ENCODE measurements at places on chromosomes 5 and 9.

DNA sequence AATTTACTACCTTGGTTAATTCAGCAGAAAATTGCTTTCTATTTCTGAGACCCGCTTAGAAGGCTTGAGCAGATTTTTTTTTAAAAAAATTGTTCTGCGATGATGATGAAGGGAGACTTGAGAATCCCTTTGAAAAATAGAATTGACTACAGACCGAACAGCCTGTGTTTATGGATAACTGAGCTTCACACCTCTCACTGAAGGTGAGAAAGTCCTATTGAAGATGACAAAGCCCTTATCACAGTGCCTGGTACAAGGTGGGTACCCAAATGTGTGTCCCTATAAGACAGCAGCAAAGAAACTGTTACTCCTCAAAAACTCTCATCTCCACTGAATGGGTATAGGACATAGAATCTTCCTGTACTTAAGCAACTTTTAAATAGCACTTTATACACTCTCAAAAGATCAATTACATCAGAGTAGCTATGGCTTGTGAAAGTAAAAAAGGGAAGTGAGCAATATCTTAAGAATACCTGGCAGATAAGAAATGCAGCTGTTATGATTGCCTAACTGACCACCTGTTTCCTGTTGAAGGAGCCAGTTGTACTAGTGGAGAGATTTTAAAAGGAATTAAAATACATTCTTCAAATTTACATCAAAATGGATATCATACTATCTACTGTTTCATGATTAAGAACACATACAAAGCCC lies 419.7 kb downstream of the CHSY3 start:
- DNase-seq: no peak

GRCh38 chr5:10476878-10477277 lies 35.2 kb downstream of the ROPN1L start:
- no peak for DNase-seq

- DNase-seq: no peak
Measured at GRCh38 chr9:114084282-114085073, 6.4 kb upstream of the AMBP start.

- DNase-seq: no peak
Measured at GRCh38 chr5:61790678-61791077, 458.6 kb downstream of the ZSWIM6 start.

DNA sequence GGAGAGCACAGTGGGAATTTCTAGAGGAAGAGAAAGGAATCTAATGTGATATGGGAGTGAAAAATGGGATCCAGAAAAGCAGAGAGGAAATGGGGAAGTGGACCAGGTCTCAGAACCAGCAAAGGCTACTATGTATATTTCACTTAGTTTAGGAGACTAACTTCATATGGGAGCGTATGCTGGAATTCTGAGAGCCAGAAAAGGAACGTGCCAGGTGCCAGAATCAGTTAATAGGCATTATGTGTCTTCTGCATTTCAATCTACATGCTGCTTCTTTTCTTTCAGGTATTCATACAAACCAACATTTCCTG lies 28.5 kb upstream of the IFNA14 start:
- DNase-seq: no peak

- DNase-seq: no peak
Measured at GRCh38 chr5:154384480-154385235, 61.1 kb upstream of the SAP30L start.

DNA sequence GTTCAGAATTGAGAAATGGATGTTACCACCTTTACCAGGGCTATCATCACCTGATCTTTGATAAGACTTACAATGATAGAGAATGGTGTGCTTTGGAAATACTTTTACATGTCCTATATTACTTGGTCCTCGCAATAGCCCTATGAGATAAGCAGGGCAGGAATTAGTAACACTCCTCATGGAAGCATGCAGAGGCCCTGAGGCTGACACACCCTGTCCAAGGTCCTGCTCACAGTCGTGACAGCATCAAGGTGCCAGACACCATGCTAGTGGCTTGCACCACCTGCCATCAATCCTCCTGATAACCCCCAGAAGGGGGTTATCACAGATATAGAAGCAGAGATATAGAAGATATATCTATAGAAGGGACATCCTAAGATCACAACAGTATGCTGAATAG lies 216.8 kb upstream of the TBC1D2 start:
- DNase-seq: no peak

- DNase-seq: no peak
Measured at GRCh38 chr9:134406366-134407120, 80.3 kb downstream of the RXRA start.

DNA sequence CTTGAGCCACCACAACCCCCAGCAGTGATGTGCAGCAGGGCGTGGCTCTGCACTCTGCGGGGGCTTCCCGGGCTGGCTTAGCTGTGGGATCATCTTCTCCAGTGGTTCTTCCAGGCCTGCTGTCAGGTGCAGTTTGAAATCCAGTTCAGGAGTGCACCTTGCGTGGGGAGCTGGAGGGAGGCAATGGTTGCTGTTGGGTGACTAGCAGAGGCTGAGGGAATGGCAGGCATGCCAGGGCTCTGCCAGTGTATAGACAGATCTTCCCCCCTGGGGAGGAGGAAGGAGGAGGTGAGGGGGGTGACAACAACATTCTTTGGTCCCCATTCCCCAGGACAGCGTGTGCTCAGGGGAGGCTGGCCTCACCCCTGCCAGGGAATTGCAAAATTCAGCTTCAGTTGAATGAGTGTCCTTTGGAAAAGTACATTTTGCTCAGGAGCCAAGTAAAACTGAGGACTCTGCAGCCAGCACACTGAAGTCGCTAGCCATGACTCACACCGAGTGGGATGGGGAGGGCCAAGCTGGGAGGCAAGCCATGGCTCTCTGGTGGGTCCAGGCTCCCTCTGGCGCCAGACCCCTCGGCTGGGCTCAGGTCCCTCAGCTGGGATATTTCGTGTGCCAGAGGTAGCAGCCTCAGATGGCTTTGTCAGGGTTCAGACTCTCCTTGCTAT lies 35.0 kb downstream of the ERGIC1 start:
- DNase-seq: no peak

DNA sequence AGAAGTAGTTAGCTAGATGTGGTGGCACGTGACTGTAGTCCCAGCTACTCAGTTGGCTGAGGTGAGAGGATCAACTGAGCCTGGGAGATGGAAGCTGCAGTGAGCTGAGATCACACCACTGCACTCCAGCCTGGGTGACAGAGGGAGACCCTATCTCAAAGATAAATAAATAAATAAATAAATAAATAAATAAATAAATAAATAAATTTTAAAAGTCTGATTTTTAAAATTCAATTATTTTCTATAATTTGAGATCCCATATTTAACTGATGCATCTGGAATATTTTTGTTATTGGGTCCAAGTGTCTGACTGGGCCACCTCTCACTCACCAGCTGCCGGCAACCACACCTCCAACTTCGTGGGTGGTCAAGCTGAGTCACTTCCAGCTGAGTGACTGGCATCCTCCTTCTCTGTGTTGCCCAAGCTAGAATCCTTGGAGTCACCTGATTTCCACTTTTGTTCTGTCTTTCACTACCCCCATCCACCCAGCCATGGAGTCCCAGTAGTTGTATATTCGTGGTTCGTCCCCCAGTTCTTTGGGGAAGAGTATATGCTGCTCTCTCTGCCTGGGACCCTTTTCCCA lies 70.9 kb downstream of the EGFLAM start:
- DNase-seq: no peak

DNA sequence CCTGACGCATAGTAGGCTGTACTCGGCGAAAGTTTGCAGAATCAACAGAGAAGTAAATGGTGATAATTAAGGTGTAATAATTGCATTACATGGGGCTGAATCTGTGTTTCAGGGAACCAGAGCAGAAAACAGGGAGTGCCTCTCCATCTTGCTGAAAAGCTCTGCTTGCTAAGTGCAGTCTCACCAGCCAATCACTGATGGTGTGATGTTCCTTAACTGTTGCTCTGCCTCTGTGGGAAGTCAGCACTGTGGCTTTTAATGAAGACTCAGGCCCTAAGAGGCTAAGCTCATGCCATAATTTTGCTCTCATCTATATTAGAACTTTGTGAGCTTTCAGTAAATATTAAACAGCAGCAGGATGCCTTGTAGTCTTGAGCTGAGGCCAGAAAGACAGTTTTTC lies 4.5 kb downstream of the PHF24 start:
- no peak for DNase-seq

DNA sequence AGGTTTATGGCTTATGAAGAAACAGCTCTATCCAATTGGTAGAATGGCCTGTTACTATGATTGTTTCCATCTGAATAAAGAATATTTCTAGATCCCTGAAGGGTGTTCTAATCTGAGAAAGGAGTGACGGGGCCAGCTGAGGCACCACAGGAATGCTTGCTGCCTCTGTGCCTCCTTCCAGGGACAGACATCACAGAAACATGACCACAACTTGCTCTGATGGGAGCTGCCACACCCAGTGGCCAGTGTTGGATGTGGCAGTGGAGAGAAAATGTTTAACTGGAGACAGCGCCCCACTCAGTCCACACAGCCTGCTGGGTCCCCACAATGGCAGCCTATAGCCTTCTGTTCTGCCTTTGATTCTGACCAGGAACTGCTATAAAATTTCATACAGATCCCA lies 38.6 kb upstream of the TESK1 start:
- no peak for DNase-seq

- DNase-seq: no peak
Measured at GRCh38 chr9:38117651-38118050, 48.6 kb upstream of the SHB start.

GRCh38 chr5:139651043-139651834 lies 3.1 kb downstream of the CXXC5 start:
- no peak for DNase-seq

- no peak for DNase-seq
Measured at GRCh38 chr9:126804198-126804695, 593 bp upstream of the ZBTB43 start.

- DNase-seq: no peak
Measured at GRCh38 chr5:17794815-17795214, 160.6 kb downstream of the TAF11L14 start.

- DNase-seq: no peak
Measured at GRCh38 chr5:7871653-7872052, 2.7 kb downstream of the MTRR start.

- no peak for DNase-seq
Measured at GRCh38 chr9:7963026-7963425, 163.4 kb upstream of the DMAC1 start.

Measured in stimulated activated CD4-positive, alpha-beta T cell treated with anti-CD3 and anti-CD28 coated beads, TNF-alpha, amount 100 ng/mL, for 4 hours (primary cell).